NCI-H82 (cell line): ENCODE measurements at places on chromosomes 16 and 17.

- DNase-seq: peak; percentile 53
Measured at GRCh38 chr16:6482696-6483468, 849.8 kb upstream of the RBFOX1 start.

GRCh38 chr16:24731722-24732419 lies 2.4 kb downstream of the TNRC6A start:
- no peak for DNase-seq

- DNase-seq: no peak
Measured at GRCh38 chr17:45251931-45252330, 10.0 kb downstream of the SPATA32 start.

DNA sequence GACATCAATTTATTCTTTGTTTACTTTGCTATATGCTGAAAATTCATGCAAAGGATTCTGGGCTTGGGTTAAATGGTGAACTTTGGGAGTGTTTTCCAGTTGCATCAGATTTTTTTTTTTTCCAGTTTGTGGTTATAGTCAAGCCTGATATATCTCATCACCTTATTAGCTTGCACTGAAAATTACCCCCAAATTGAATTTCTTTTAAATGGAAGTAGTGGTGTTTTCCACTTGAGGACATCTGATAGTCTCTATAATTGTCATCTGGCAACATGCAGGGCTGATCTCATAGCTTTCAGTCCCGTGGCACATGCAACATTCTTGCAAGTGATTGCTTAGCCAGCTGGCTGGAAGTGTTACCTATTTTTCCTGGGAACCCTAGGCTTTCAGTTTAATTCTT lies 4.7 kb upstream of the KRTAP3-1 start:
- no peak for DNase-seq

- DNase-seq: no peak
Measured at GRCh38 chr17:15157051-15157450, 108.1 kb downstream of the PMP22 start.

DNA sequence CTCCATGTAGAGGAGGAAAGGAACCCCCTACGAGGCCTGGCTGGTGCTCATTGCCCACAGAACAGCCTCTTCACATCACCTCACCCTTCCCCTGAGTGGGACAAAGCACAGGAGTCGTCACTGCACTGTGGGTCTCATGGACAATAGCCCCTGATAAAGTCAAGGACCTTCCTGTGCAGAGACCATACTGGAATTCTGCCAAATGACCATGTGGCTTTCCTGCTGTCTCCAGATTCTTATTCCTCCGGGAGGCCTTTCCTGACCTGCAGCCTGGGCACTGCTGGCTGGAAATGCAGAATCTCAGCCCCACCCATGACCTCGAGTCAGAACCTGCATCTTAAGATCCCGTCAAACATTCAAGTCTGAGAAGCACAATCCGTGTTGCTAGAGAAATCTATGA lies 60.5 kb upstream of the ERN1 start:
- peak; percentile 57 for DNase-seq

DNA sequence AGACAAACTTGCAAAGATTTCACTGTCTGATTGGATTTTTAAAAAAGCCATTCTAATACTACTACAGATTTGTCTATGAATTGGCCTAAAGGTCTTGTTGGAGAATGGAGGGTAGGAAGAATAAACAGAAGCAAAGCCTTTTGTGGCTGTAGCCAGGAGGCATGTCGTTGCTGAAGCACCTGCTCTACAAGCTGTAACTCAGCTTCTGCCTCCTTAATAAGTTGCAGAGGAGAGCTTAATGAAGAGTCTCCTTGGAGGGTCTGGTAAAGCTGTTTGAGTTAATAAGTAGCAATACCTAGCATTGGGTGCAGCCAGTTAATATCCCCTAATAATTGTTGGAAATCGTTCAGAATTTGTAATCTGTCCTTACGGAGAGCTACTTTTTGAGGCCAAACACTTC lies 10.0 kb upstream of the ZNF689 start:
- DNase-seq: no peak

GRCh38 chr17:55668312-55668920 lies 54.2 kb downstream of the TMEM100 start:
- no peak for DNase-seq

GRCh38 chr16:47622451-47623176 lies 161.5 kb downstream of the PHKB start:
- DNase-seq: no peak

DNA sequence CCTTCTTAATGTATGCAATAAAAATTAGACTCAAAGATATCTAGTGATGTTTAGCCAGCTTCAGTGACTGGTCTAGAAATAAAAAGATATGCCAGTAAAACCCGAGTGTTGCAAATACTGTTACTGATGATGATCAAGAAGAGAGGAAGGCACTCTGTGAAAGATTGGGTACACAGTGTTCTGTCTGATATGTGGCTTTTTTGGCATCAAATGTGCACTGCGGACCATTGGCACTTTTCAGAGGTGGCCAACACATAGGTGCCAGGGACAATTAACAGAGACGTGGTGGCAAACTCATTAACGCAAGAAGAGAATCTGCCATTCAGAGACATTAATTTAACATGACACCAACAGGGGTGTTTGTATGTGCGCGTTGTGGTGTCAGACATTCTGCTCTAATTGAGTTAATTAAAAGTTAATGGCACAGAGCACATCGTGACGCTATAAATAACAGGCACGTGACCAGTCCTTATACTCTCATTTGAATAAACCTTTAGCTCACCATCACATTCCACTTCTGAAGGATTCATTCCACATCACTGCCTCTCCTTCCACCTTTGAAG lies 549.3 kb upstream of the HSBP1 start:
- DNase-seq: no peak

- DNase-seq: no peak
Measured at GRCh38 chr17:62696256-62696655, 68.8 kb downstream of the MRC2 start.
